NCI-H526 (cell line): ENCODE measurements at places on chromosomes 3 and 15.

GRCh38 chr15:85005746-85006145, 24.1 kb downstream of the PDE8A start:
- DNase-seq, result no peak

DNA sequence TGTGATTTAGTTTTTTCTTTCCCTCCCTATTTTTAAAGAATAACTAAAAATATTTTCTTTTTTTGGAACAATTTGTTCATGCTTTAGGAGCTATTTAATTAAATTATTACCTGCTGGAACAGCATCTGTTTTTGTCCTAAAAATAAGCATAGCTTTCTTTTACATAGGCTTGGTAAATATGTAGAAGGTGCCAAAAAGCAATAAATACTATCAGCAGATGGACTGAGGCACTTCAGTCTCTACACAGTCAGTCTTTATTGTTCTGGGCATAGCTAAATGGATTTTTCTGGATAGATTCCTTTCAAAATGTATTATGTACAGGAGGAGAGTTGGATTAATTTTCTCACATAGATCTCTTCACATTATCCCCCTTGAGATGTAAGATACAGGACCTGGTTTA, 223.5 kb downstream of the NAALADL2 start:
- DNase-seq, result no peak

GRCh38 chr3:150890295-150890694, 14.9 kb downstream of the MINDY4B start:
- DNase-seq, result no peak

- DNase-seq, result no peak
These were observed 603.3 kb upstream of the TBL1XR1 start for GRCh38 chr3:177800561-177800960.

DNA sequence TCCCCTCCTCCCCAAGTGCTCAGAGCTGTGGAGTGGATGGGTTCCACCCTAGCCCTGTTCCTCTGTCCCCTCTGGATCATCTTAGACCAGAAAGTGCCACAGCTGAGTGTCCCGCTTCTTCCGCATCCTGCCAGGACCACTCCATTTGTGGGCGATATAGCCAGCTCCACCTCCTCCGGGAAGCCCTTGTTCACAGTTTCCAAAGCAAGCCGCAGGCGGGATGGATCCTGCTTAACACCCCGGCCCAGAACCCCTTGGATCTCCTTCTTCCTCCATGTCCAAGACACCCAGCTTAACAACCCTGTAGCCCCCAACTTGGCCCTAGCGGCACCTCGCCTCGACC, 490 bp upstream of the ALAS1 start:
- no peak for DNase-seq

DNA sequence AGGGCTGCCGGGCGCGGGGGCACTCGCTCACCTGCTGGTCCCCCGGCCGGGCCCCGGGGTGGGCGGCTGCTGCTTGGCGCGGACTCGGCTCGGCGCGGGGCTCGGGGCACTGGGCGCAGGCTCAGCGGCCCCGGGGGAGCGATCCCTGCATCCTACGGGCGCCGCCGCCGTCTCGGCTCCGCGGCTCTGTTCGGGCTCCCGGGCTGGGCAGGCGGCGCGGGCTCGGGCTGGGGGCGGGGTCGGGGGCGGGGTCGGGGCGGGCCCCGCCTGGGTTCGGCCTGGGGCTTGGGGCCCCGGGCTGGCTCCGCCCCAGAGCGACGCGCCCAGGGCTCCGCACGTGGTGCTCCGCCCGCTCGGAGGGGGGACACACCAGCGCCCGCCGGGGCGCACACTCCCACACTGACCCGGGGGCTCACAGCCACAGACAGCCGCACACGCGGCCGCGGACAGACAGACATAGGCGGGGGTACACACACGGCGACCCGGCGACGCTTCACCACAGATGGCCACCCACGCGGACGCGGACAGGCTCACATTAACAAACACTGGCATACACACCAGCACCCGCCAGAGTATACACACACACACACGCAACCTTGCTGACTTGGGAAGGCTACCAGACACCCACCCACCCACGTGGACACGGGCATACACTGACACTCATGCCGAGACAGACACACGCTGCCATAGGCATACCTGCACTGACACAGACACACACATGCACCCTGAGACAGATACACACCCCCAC, at the start of gene SCN5A:
Gene SCN5A (minus strand): TSS at position 188 of the 748 bp plus-strand sequence. CDS start 16,380 bp downstream, outside the sequence.
- DNase-seq, result peak; percentile 68

DNA sequence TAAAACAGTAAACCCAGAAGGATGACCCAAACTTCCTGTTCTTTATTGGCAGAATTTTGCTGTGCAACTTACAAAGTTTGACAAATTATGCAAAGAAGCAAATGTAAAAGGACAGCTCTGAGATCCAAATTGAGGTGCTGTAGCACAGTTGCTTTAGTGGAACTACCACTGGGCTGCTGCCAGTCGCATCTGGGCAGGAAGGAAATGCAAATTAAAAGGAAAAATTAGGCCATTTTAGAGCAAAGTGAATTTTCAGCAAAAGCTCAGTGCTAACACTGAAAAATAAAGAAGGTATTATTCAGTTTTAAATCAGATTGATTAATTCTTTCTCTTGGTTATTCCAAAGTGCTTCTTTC, 104.5 kb downstream of the ZMAT3 start:
- DNase-seq, result no peak

GRCh38 chr3:160041465-160041864, 52.8 kb downstream of the IL12A start:
- DNase-seq, result no peak

DNA sequence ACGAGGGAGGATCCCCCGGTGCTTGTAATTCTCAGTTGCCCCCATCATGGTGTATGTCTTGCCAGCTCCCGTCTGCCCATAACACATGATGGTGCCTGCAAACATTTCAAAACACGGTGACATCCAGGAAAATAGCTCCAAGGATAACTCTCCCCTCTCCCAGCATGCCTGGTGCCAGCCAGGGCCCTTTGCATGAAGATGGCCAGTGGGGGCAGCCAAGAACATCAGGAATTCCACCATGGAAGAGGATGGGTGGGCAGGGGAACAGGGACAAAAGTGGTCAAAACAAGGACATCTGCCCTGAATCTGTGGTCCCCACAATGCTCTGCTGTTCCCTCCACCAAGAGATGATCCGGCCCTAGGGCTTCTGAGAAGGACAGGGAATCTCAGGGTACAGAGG, 9.0 kb downstream of the KIF9 start:
- DNase-seq, result no peak

- DNase-seq, result no peak
These were observed 9.9 kb downstream of the BCL6 start for GRCh38 chr3:187735383-187735782.

DNA sequence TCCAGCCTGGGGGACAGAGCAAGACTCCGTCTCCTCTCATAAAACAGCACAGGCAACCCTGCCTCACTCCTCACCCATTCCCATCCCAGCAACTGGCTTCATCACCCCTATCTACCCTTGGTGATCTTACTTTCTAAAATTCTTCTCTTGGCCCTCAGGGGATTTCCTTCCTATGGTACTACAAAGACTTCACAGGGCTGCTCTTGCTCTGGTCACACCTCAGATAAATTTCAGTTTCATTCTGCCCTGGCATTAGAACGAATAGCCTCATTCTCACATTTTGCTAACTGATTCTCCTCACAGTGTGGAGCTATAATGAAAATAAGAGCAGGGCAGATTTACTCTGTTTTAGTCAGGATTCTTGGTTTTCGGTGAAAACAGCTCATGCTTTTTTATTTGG, 22.1 kb upstream of the CRBN start:
- DNase-seq, result no peak

- no peak for DNase-seq
These were observed 53.6 kb downstream of the SETD5 start for GRCh38 chr3:9450991-9451390.

DNA sequence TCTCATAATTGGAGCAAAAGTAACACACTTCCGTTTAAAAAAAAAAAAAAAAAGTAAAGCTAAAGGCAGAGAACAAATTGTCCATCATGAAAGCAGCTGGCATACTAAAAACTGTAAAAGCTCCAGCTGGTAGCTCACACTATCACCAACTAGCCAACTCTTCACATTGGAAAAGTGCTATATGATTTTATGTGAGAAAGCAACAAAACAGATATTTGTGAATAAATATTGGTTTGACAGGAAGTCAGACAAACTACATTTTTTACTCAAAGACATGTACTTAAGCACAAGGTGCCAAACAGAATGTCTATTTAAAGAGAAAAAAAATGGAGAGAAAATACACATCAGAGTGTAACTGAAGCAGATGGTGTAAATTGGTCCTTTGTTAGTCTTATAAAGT, 231.2 kb upstream of the CADM2 start:
- DNase-seq, result no peak

DNA sequence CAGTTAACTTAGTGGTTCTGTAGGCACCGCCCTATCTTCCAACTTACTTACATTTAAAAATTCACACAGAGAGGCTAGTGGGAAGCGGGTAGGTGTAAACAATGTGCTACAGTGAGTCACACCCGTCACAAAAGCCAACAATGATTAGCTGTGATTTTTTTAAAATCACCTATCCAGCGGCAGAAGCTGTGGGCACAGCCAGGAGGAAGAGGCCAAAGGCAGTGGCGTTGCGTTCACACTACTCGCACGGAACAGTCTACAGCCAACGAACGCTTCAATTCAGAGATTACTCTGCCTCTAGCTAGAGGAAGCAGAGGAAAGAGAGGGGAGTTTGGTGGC, 2.5 kb upstream of the NLGN1 start:
- no peak for DNase-seq

DNA sequence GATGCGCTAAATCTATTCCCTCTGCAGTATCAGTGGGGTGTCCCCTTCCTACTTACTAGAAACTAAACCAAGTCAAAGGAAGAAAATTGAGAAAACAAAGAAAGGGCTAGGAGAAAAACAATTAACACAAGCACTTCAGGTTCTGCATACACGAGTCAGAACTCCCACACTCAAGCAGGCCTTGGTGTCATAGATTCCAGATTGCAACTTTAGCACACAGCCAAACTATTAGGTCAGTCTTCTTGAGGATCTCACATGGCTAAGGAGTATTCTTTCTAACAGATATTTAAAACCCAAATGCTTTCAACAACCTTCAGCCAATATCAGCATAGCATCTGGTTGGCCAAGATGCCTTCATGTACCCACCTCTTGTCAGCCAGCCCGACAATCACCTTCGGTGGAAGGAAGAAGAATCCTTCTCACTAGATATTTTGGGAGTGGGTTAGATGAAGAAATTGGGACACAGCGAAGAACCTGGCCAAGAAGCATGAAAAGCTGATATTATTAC, 340.0 kb downstream of the VPS13C start:
- DNase-seq, result no peak

DNA sequence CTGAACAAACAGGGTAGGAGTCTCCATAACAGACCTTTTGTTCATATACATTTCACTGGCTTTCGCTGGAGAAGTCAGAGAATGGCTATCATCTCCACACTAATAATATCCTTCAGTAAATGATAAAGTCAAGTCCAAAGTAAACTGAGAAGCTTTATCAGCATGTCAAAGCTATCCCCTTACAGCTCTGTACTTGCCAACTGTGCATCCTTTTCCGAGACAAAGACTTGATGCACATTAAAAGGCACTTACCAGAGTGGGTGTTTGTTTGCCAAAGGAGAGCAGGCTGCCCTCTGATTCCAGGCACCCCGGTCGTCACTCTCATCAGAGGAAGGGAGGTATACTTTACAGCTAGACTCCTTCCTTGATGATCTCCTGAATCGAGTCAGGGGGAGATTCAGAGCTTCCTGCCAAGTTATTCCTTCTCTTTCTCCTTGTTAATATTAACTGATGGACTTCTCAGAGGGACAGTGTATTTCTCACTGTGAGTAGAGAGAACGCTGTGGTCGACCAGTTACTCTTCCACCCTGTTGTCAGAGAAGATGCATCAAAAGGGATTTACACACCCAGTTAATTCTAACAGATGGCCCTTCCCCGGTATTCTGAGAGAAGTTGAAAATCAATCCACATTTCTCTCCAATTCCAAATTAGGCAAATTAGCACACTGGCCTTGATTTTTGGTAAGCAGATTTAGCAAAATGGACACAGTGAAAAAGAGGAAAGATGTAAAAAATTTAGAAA, 504.7 kb upstream of the NR2F2 start:
- no peak for DNase-seq

- DNase-seq, result no peak
These were observed 15.4 kb upstream of the SLC22A13 start for GRCh38 chr3:38250198-38250597.

DNA sequence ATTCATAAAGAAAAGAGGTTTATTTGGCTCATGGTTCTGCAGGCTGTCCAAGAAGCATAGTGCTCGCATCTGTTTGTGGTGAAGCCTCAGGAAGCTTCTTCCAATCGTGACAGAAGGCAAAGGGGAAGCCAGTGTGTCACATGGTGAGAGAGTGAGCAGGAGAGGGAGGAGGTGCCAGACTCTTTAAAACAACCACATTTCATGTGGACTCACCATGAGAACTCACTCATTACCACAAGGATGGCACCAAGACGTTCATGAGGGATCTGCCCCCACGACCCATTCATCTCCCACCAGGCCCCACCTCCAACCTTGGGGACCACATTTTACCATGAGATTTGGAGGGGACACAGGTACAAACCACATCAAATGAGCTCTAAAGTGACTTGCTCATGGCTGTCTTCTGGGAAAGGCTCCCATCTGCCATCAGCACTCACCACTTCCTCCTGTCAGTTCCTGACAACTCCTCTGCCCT, 327.3 kb upstream of the TLE3 start:
- DNase-seq, result no peak

DNA sequence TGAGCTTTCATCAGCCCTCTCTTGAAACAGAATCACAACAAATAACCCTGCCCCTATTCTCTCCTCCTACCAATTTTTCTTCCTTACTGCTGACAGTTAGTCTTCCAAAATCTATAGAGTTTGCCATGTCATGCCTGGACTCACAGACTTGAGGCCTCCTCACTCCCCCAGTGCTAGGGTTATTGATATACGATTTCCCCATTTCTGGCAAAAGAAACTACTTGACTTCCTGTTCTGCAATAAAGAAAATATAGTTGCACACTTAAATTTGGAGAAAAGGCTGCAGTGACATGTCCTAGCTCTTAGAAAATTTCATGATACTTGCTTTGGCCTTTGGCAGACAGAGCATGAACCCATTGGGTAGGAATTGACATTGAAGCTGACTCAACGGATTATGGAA, 75.9 kb downstream of the CYP19A1 start:
- DNase-seq, result no peak

- DNase-seq, result no peak
These were observed 129.5 kb downstream of the ST8SIA2 start for GRCh38 chr15:92523176-92523575.

DNA sequence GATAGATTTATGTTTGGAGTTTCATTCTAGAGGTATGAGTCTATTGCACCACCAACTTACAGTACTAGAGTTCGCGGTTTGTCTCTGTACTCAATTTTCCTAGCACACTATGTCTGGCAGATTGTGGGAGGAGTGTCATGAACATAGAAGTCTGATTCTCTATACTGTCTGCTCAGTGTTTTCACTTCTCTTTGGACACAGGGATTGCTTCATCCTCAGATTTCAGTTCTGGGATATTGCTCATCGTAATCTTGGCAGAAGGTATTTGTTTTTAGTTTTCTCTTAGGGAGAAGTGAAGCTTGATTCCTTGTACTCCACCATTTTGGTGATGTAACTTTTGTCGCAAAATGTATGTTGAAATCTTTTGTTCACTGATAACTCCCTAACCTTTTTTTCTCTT, 27.8 kb upstream of the AZI2 start:
- no peak for DNase-seq
